ENCODE measurements at places on chromosomes 4 and X. TPM values are rescaled to one million over a fixed set of nuclear protein-coding genes. Genes with fewer than 3 reads are reported as not detected.
A peak's percentile ranks its signal among the peaks of the same experiment; 100 is the strongest.

The FRG2 gene
- not detected for total RNA-seq

The PAGE4 gene
- total RNA-seq, result not detected

- no peak for DNase-seq
Measured at GRCh38 chr4:1856943-1857699, 1.2 kb upstream of the LETM1 start.

DNA sequence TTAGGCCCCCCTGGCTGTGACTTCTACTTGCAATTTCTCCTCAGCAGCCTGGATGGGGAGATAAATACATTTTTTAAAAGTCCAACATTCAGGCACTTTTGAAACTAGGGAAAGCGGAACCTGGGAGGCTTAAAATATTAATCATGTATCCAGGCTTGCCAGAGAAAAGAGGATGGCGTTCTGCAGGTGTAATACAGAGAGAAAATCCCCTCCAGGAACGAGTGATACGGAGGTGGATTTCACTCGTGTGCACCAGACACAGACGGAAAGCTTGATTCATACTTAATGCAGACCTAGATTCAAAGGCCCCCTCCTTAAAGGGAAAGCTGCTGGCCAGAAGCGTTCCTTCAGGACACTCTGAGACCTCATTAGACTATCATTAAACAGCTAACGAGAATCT, 354.0 kb upstream of the BOD1L1 start:
- no peak for DNase-seq

DNA sequence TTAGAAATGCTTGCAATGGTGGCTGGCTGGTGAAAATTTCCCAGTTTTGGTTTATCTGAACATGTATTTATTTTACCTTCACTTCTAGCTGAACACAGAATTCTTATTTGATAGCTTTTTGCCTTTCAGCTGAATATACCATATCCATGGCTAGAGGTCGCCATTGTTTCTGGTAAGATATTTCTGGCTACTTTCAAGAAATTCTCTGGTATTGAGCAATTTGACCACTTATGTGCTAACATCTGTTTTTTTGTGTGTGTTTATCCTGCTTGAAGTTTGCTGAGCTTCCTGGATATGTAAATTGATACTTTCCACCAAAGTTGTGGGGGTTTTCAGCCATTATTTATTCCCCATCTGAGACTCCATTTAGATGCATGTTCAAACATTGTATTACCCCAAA, 75.4 kb downstream of the FBXW7 start:
- DNase-seq, result no peak

GRCh38 chr4:6097581-6097980, 79.3 kb upstream of the C4orf50 start:
- DNase-seq, result no peak

DNA sequence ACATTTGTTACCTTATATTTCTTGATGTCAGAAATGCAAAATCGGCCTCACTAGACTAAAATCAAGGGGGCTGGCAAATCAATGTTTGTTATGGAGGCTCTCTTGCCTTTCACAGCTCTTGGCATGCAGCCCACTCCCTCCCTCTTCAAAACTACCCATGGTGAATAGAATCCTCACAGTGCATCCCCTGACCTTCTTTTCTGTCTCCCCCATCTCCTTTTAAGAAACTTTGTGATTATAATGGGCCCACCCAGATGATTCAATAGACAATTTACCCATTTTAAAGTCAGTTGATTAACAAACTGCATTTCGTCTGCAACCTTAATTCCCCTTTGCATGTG, 184.0 kb downstream of the PCDH7 start:
- no peak for DNase-seq

DNA sequence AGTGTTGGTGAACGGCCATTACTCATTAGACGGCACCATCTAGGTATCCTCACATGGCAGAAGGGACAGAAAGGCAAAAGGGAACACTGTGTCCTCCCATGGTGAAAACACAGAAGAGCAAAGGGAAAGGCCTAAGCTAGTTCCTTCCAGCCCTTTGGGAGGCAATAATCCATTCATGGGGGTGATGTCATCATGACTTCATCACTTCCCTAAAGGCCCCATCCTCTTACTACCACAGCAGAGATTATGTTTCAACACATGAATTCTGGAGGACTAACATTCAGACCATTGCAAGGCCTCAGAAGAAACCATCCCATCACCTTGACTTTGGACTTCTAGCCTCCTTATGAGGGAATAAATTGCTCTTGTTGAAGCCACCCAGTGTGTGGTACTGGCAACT, 238.2 kb downstream of the MGST2 start:
- no peak for DNase-seq

- DNase-seq, result no peak
Measured at GRCh38 chrX:43345166-43345565, 310.9 kb upstream of the MAOA start.

GRCh38 chr4:145307120-145307519, 126.7 kb upstream of the OTUD4 start:
- no peak for DNase-seq

GRCh38 chr4:7254736-7255487, 62.6 kb downstream of the SORCS2 start:
- no peak for DNase-seq

GRCh38 chrX:20147561-20147960, 5.9 kb upstream of the EIF1AX start:
- no peak for DNase-seq

DNA sequence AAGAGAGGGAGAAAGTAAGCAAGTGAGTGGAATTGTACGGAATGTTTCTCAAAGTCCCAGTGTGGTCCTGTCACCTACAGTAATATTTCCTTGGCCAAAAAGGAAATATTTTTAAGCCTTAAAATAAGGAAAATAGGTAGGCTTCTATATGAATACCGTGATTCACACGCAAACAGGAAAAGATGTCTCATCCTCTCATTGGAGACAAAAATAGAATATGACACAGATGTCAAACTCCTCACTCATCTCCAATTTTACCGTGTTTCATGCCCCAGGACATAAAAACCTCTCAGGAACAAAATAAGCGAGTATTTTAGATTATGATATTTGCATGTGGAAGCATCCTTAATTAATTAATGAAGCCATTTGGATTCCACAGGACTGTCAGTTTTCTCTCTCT, 1269.5 kb downstream of the RAPGEF2 start:
- no peak for DNase-seq

DNA sequence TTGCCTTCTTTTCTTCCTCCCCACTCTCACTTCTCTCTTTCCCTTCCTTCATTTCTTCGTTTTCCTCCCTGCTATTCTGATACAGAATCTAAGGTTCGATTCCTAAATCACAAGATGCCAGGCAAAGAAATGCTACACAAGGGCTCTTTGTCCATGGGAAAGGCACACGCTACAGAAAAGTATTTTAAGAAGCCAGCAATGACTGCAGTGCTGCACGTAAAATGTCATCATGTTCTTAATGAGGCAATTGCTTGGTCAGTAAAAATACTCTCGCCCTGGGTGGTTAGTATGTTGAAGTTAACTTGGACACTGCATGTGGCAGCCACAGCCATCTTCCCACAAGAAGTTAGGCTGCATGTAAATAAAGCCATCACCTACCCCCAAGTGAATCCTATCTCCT, 178.4 kb downstream of the DHX15 start:
- no peak for DNase-seq

- DNase-seq, result no peak
Measured at GRCh38 chr4:11635342-11635741, 206.6 kb upstream of the HS3ST1 start.

DNA sequence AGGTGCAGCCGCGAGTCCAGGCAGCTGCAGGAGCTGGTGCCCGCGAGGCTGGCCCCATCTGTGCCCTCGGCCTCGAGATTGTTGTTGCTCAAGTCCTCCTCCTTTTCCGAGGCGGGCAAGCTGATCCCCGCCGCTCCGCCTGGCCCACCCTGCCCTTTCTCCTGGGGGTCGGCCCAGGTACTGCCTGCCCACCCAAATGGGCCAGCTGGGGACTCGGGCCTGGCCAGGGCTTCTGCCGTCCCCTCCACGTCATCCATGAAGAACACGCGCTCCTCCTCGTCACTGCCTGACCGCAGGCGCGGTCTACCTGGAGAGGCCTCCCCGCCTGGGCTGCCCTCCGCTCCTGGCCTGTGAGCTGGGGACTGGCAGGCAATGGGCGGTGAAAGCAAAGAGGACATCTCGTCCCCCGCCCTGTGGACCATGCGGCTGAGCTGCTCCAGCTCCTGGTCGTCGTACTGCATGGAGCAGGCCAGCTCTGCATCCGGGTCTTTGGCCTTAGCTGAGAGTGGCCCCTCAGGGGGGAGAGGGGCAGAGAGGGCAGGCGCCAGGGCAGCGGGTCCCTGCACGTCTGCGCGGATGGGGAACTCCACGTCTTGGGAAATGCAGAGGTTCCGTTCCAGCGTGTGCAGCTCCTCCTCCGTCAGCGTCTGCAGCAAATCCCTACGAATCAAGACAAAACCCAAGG, 43.1 kb upstream of the MXD4 start:
- no peak for DNase-seq

GRCh38 chr4:10960389-10960788, 275.8 kb upstream of the CLNK start:
- DNase-seq, result no peak

- peak; percentile 70 for DNase-seq
Measured at GRCh38 chr4:8306511-8307021, 37.0 kb downstream of the HTRA3 start.

GRCh38 chr4:116515959-116516358, 569.4 kb downstream of the TRAM1L1 start:
- DNase-seq, result no peak

GRCh38 chr4:80610845-80611677, 275.5 kb downstream of the CFAP299 start:
- DNase-seq, result no peak
